ENCODE measurements at places on chromosomes 11 and 22. TPM values are rescaled to one million over a fixed set of nuclear protein-coding genes. Genes with fewer than 3 reads are reported as not detected.

Gene CFAP300
- 7.2 TPM for total RNA-seq

Gene EML3
- 38.5 TPM for total RNA-seq

Gene PARVG
- total RNA-seq, result not detected

Gene OR52E8
- not detected for total RNA-seq

Gene UPK3A
- not detected for total RNA-seq

Gene OR10A2
- not detected for total RNA-seq

Gene SLC5A12
- total RNA-seq, result 0.16 TPM

Gene MIAT
- 1.8 TPM for total RNA-seq
